Renal cortex interstitium (tissue), 15 donors: ENCODE measurements at places on chromosomes 4 and X.

- DNase-seq: no peak
Observed at GRCh38 chr4:40682290-40683101, 52.8 kb upstream of the RBM47 start.

DNA sequence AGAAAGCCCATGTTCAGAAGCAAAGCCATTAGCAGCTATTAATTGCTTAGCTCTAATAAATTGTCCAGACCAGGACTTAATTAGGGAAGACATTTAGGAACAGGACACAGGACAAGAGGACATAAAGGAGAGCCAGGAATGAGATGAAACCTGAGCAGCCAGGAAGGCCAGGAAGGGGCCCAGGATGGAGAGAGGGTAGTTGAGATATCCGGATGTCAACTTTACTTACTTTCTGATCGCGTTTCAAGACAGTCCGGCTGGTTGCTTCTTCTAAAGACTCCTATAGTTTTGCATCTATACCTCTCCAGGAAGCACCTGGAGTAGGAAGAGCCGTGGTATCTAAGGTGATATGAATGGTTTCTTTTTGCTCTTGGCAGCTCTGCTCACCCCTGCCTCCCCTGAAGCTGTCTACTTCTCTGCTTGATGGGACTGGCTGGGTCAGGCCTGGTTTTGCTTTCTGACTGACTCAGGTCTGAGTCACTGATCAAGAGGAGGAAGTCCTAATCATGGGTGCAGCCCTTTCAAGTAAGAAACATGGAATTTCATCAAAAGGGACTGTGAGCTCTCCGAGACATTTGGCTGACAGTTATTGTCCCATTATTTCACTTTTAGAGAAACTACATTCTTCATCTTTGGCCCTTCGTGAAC lies 733.3 kb downstream of the RPA4 start:
- no peak for DNase-seq

GRCh38 chr4:184459413-184459812 lies 14.9 kb downstream of the IRF2 start:
- DNase-seq: no peak

DNA sequence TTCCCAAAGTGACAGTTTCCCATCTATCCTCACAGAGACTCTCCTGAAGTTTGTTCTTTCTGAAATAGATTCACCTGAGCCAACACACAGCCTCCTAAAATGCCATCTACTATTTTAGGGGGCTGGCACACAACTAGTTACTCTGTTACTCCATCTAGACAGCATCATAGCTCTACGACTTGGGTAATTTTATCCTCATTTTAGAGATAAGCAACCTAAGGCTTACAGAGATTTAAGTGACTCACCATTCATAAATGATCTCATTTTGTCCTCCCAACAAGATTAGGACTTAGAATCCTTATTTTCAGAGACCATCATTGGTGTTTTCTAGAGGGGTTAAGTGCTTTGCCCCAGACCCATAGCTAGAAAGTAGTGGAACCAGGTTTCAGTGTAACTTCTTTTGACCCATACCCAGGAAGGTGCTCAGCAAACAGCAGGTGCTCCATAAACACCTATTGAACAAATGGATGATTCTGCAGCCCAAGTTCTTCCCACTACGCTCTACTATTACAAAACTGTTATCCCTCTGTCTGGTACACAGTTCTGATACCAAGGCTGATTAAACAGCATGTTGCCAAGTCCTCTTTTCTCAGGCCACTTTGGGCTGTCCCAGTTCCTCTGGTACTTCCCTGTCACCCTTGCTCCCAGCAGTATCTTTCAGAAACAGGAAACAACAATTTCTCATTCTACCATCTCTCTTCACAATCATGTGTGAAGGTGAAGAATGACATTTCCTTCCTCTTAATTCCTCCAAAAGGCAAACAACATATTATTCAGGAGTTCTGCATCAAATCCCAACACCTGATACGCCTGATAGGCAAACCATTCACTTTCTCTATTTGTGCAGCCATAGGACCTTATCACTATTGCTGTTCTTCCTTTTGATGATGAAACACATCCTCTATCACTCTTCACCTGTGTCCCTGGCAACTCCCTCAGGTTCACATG lies 304.7 kb upstream of the TAPT1 start:
- DNase-seq: no peak

DNA sequence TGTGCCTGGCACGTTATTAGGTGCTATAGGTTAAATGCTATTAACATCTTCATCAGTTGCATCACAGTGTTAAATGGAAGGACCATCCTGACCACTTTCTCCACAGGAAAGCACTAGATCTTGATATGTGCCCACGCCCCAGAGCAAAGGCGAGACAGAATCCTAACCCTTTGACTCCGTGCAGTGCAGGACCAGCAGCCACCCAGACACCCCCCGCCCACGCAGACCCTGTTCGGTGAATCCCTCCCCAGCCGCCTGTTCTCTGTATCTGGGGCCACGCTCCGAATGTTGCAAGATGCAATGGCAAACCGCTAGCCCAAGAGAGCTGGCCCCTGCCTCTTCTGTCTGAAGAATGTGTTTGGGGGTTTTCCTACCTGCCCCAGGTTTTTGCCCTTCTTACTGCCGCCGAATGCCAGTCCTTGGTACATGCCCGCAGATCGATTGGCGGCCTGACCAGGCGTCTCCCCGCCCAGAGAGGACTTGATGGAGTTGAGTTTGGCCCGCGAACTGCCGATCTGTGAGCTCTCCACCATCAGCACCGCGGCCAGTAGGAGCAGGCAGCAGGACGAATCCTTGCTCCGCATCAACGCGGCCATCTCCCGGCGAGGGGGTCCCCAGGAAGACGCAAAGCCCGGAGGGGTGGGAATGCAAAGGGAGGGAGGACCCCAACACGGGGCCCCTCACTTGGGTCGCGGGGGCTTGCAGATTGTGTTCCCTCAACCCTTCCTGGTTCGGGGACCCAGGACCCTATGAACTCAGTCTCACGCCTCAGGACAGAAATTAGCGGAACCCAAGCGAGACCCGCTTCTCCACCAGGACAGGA lies 906 bp downstream of the DKK2 start:
- DNase-seq: no peak

DNA sequence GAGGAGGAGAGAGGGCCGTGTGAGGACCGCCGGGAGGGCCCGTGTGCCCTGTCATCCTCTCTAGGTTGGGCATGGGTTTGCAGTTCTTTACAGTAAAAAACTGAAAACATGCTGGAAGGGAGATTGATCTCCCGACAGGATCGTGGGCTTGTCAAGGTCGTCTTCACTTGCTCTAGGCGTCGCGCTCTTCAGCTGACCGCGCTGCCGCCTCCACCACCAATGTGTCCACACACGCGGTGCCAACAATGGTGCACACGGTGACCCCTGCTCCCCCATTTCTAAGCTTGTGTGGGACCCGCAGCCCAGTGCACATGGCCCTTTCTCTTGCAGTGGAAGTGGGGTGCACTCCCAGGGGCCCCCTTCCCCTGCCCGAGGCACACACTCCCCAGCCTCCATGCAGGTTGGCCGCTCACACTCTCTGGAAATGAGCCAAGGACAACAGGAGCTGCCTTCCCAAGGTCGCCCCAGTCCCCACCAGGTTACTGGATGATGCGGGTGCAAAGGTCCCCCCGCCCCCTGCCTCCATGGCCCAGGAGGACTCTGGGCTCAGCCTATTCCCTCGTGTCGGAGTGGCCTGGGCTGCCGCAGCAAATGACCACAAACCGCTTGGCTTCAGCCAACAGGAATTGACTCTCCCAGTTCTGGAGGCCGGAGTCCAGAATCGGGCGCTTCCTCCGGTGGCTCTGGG lies 1.7 kb upstream of the ZFP92 start:
- no peak for DNase-seq

- no peak for DNase-seq
Observed at GRCh38 chr4:9999956-10000561, 21.2 kb downstream of the SLC2A9 start.
